Left lung (tissue), 14 donors: ENCODE measurements at places on chromosomes 12 and 14. TPM values are rescaled to one million over a fixed set of nuclear protein-coding genes. Genes with fewer than 3 reads are reported as not detected.
A peak's percentile ranks its signal among the peaks of the same experiment; 100 is the strongest.

DNA sequence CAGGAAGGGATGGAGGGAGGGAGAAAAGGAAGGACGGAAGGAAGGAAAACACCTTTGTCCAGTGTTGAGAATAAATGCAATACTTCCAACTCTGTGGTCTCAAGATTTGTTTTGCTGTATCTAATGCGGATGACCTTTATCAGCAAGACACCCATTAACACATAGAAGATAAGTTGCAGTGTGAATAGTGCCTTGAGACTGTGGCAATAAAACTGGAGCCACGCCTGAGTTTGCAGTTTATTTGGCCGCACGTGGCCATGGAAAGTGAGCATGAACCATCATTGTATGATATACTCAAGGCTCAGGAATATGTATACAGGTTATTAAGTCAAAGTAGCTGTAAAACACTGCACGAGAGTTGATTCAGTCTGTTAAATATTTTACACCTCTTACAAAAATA is 113.6 kb upstream of the EEA1 start:
- DNase-seq: no peak

DNA sequence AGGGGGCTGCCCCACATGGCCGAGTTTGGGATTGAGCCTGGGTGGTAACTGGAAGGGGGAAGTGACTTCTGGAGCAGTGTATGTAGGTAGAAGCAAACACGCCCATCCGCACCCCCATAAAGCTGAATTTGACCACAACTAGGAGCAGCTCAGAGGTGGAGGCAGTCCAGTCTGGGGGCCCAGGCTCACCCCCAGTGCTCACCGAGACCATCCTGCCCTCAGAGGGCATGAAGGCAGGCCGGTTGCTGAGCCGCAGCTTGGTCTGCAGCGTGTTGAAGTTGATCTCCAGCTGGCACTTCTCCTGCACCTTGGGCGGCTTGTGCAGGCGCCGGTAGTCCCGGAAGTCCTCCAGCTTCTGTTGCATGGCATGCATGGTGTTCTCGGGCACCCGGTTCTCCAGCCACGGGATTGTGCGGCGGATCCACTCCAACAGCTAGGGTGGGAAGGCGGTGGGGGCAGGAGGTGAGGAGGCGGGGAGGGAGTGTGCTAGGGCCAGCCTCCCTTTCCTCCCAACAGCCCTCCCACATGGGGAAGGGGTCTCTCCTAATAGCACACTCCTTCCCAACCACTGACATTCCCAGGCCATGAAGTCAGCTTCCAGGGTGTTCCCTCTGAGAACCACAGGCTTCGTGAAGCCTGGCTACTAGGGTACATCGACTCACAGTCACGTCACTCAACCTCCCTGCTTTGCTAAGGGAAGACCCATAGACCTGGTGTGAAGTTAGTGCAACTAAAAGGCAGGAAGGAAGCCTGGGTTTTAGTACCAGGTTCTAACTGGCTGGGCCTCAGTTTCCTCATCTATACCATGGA is 87.0 kb downstream of the ACTN1 start:
- peak; percentile 30 for DNase-seq

- no peak for DNase-seq
These were observed 1568.2 kb upstream of the SEL1L start for GRCh38 chr14:83101846-83102245.

- no peak for DNase-seq
These were observed 86.4 kb upstream of the RTL1 start for GRCh38 chr14:100989924-100990323.

- no peak for DNase-seq
These were observed 137.7 kb downstream of the PLXNC1 start for GRCh38 chr12:94285943-94286582.

Gene MIP
- not detected for total RNA-seq

DNA sequence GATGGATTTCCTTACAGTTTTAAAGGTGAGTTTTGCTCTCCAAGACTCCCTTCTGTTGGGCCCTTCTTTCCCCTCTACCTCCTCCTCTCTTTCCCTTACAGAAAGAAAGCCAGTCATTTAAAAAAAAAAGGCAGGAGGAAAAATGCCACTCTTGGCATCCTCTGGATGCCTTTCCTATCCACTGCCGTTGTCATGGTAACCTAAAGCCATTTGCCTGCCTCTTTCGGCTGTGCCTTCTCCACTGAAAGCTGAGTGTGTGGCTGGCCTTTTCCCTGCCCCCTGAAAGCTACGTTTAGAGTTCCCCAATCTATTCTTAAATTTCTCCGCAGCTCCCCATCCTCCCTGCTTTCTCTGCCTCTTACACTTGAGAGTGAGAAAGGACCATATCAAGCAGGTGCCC is 67.1 kb downstream of the TUNAR start:
- DNase-seq: no peak

DNA sequence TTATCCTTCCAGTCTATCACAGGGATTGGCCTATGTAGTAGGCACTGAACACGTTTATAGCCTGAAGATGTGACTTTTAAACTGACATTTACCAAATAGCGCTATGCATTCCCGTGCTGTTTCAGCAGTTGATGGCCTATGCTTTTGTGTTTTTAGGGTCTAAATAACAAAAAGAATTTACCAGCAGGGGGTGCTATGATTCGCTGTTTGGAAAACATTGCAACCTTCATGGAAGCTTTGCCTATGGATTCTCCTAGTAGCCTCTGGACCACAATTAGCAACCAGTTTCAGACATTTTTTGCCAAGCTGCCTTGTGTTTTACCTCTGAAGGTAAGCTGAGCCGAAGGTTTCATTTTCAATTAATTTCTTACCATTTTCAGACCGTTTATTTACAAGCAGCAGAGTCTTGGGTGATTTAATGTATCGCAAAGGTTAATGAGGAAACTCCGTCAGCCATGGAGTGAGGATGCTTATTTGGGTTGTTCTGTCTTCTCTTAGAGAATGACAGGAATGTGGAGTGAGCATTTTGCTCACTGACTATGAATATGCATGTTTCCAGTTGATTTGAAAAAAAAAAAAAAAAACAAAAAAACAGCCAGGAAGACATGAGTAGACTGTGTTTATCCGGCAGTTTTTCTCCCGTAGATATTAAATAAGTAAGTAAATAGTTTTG is 133.1 kb downstream of the PRIMA1 start:
- DNase-seq: peak; percentile 38

GRCh38 chr12:84954415-84954814 is 41.8 kb upstream of the SLC6A15 start:
- DNase-seq: no peak

DNA sequence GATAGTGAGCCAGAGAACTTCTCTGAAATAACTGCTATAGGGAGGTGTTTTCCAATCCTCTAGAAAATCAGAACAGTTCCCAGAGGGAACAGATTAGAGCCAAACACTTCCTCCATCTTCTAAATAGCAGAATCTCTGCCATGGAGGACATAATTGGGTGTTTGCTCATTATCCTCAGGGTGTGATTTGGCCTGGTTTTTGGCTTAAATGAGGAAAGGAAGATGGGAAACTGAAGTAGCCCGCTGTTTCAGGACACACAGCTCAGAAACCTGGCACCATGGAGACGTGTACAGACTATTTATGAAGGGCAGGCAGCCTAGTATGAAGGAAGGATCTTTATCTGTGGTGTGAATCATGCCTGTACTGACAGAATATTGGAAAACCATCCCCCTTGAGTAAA is 231.7 kb upstream of the PRKD1 start:
- no peak for DNase-seq

DNA sequence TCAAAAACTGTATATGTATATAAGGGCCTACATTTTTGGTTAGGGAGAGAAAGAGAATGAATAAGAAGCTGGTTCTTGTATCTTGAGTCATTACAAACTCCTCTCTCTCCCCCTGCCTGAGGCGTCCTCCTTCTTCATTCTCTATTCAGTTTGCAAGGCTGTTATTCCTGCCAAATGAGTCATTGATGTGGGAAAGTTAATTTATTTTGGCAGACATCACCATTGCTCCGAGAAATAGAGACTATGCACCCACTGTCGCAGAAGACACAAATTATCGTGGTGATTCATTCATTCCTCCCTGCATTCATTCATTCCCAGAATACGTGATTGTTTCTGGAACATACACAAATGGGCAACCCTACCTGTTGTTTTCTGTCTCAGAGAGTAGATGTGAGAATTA is 112.5 kb upstream of the MED13L start:
- no peak for DNase-seq

- no peak for DNase-seq
These were observed 107.0 kb downstream of the ATXN7L3B start for GRCh38 chr12:74644681-74645080.

Gene HAL
- 7.1 TPM for total RNA-seq

Gene KRT80
- total RNA-seq: 27.6 TPM

DNA sequence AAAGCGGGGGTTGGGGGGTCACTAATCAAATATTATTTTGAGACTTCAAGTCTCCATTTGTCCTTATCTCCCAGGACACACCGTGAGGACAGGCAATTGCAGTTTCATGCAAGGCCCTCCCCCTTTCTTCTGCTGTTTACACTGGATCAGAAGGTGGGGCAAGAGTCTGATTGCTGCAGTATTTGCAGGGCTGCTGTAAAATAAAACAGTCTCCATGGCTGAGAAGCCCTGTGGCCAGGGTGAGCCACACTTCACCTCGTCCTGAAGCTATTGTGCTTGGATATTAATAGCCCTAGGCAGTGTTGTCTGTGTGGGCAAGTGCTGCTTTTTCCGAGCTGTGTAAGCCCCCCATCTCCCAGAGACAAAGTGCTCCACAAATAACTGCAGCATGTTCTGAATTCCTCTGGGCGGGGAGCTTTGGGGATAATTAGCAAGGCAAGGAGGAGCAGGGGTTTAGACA is 187.4 kb upstream of the NTF3 start:
- DNase-seq: no peak

GRCh38 chr12:108204117-108204987 is 75.3 kb downstream of the WSCD2 start:
- DNase-seq: no peak

DNA sequence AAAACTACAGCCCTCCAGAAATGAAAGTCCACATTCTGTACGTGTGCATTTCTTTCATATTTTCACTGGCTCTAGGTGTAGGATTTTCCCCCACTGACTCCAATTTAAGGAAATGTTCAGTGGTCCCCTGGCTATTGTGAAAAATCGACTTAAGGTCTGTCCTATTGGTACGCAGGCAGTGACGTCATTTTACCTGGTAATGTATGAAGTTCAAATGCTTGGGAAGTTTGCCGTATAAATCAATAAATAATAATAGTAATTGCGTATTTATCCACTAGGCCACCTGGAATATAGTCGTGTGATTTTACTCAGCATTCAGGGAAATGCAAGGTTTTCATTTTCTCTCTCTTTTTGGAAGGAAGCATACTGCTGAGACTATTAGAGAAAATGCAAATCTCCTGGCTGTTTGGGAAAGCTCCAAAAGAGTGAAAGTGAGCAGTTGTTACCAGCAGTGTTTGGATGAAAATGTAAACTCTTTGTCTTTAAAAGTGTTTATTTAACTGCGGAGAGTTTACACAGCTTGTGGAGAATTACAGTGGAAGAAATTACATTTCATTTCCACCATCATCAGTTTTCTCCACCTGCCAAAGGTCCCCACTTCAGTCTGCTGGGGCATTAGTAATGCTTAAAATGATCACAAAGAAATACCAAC is 107.0 kb downstream of the EXOC5 start:
- no peak for DNase-seq

Gene CIROP
- total RNA-seq: not detected

DNA sequence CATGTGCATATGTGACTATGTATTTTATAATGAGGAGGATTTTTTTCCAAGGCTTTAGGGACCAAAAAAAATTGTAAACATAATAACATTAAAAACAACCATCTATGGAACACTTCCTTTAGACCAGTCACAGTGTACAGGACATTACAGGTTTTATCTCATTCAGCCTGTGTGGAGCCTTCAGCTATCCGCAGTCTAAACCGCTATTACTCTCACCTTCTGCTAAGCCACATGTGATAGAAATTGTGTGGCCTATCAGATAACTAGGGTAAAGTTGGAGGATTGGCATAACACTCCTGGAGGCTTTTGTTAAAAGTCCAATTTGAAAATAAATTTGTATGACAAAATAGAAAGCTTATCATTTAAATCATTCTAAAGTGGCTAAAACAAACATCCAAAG is 281.2 kb upstream of the TMTC1 start:
- no peak for DNase-seq

DNA sequence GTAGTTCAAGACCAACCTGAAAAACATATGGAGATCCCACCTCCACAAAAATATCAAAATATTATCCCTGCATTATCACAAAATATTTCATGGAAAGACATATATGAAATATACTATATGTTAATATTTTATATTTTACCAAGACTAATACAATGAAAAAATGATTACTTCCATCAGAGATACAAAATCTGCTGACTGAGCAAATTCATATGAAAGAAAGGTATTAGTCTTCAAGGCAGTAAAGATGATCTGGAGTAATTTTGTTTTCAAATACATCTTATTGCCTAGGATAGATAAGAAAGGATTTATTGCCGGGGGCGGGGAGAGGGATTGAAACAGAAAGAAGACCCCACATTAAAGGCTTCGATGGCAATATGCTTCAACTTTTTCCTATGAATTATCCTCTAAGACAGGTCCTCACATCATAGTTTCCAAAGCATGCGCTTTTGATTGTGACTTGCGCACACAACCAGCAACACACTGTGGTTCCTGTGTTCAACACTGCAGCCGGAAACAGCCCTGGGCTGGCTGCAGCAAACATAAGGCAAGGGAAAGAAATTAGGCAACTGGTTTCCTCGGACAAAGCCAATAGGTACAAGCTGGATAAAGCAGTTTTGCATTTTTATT is 83.2 kb downstream of the SPPL3 start:
- DNase-seq: no peak

Gene AQP6
- total RNA-seq: not detected
